ENCODE measurements at places on chromosomes 1 and 21.

DNA sequence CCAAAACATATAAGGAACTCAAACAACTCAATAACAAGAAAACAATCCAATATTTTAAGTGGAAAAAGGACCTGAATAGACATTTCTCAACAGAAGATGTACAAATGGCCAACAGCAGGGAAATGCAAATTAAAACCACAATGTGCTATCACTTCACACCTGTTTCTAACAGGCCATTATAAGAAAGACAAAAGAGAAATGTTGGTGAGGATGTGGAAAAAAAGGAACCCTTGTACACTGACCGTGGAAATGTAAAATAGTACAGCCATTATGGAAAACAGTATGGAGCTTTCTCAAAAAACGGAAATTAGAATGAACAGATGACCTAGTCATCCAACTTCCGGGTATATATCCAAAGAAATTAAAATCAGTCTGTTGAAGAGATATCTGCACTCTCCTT, 37.8 kb upstream of the CD2 start:
- DNase-seq, result no peak

GRCh38 chr1:175830500-175830899, 87.1 kb upstream of the TNR start:
- no peak for DNase-seq

- DNase-seq, result no peak
Measured at GRCh38 chr1:228736844-228737445, 1.7 kb downstream of the RHOU start.

- no peak for DNase-seq
Measured at GRCh38 chr21:41052820-41053555, 115.0 kb upstream of the BACE2 start.
